Ovary (tissue), 10 donors: ENCODE measurements at places on chromosomes 4 and X. TPM values are rescaled to one million over a fixed set of nuclear protein-coding genes. Genes with fewer than 3 reads are reported as not detected.
A peak's percentile ranks its signal among the peaks of the same experiment; 100 is the strongest.

DNA sequence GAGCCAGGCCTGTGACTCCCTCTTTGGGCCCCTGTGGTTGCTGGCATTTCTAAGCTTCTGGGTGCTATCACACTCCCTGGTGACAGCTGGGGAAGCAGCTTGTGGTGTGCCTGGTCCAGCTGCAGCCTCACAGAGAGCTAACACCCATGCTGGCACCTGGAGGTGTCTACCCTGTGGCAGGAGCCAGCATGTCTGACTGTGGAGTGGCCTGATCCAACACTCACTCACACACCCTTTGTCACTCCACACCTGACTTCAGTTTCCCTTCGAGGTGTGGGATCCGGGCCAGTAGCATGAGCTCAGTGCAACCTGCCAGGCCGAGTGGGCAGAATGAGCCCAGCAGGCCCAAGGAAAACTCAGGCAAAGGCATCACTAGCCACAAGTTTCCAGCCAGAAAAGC is 67.5 kb downstream of the TECRL start:
- no peak overlapping the region for H3K27ac ChIP-seq
- no peak overlapping the region for H3K4me3 ChIP-seq
- H3K4me1 ChIP-seq, result no peaks in the 10 kb centered on the region
- DNase-seq, result no peak

GRCh38 chrX:120244735-120245498 is 5.7 kb upstream of the ZBTB33 start:
- H3K4me3 ChIP-seq, result peak overlapping the region; percentile 54
- H3K27me3 ChIP-seq, result peaks cover 3% of the 10 kb centered on the region
- no peaks in the 10 kb centered on the region for H3K4me1 ChIP-seq
- peak overlapping the region; percentile 79 for H3K27ac ChIP-seq
- no peaks in the 10 kb centered on the region for H3K36me3 ChIP-seq

GRCh38 chr4:1685235-1686150 is 1.4 kb upstream of the FAM53A start:
- no peak overlapping the region for H3K4me3 ChIP-seq
- H3K27me3 ChIP-seq, result no peaks in the 10 kb centered on the region
- peaks cover 4% of the 10 kb centered on the region for H3K4me1 ChIP-seq
- H3K36me3 ChIP-seq, result no peaks in the 10 kb centered on the region
- peak; percentile 39 for DNase-seq
- peak overlapping the region; percentile 78 for H3K27ac ChIP-seq

- no peak overlapping the region for H3K27ac ChIP-seq
- H3K4me3 ChIP-seq, result no peak overlapping the region
- no peaks in the 10 kb centered on the region for H3K27me3 ChIP-seq
- no peaks in the 10 kb centered on the region for H3K4me1 ChIP-seq
- no peaks in the 10 kb centered on the region for H3K36me3 ChIP-seq
These were observed 59.6 kb downstream of the STK32B start for GRCh38 chr4:5110901-5111300.

DNA sequence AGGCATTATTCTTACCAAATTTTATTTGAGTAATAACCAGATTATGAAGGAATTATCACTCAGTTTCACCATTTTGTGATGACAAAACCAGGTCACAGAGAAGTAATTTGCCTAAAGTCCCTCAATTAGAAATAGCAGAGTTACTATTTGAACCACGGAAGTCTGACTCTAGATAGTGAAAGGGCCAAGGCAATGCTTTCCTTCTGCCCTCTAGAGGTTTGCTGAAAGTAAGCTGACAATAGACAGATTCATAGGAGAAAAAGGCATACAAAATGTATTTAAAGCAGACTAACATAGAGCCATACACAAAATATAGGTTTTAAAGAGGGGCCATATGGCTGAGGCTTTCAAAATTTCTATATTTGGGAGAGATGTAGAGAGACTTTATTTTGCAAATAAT is 43.1 kb downstream of the CXXC4 start:
- H3K4me1 ChIP-seq, result no peaks in the 10 kb centered on the region
- H3K27ac ChIP-seq, result no peak overlapping the region
- no peak for DNase-seq
- no peaks in the 10 kb centered on the region for H3K27me3 ChIP-seq

DNA sequence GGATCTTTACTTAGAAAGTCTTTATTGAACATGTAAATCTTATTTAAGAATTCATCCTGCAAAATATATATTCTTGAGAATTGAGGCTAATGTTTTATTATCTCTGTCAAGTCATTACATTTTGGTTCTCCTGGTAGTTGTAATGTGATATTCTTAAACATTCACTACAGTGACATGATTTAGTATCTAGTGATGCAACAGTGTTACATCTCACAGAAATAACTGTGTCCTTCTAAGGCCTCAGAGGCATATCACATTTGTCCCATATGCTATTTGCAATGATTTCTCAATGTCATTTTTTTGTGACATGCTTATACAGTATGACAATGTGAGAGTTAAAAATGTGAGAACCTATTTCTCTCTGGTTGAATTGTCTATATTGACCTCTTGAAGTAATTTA is 34.1 kb downstream of the PRRG1 start:
- H3K27ac ChIP-seq, result no peak overlapping the region
- no peaks in the 10 kb centered on the region for H3K4me1 ChIP-seq
- no peaks in the 10 kb centered on the region for H3K36me3 ChIP-seq
- no peak overlapping the region for H3K4me3 ChIP-seq

DNA sequence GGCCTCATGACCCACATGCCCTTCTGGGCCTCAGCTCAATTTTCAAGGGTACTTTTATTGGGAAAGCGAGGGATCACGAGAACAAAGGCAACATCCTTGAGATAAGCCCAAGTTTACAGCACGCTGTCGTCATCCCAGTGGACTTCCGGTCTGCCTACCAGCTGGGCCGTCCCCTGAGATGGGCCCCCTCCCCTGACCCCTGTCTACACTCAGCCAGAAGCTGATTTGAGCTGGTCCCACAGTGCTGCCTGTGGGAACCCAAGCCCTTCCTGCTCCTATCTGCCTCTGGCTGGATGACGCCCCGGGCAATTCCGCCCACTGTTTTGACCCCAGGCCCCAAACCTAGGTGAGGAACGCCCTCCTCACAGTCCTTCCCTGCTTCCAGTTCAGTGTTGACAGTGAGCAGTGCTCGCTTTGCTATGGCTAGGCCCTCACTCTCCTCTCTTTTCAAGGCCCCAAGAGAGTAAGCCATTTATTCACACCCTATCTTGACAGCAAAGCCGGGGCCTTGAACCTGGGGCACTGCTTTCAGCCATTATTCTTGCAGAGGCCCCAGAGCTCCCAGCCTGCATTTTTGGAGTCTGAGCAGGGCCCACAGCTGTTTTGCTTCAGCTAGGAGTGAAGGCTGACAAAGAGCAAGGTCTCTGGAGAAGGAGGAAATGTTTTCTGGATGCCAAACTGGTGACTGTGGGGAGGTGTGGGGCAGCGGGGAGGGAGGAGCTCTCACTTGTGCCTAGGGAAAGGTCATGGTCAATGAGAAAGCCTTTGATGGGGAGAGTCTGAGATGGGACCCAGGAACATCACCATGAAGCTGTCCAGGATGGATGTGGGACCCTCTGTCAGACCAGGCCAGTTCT is 164.6 kb upstream of the BCOR start:
- no peaks in the 10 kb centered on the region for H3K27me3 ChIP-seq
- peak; percentile 82 for DNase-seq
- H3K27ac ChIP-seq, result no peak overlapping the region

GRCh38 chr4:68951806-68952585 is 392 bp upstream of the UGT2A3 start:
- H3K4me3 ChIP-seq, result no peak overlapping the region
- H3K27me3 ChIP-seq, result no peaks in the 10 kb centered on the region
- H3K4me1 ChIP-seq, result no peaks in the 10 kb centered on the region
- no peak overlapping the region for H3K27ac ChIP-seq
- no peak for DNase-seq

GRCh38 chrX:133369065-133369464 is 46.2 kb downstream of the GPC4 start:
- H3K27me3 ChIP-seq, result no peaks in the 10 kb centered on the region
- DNase-seq, result no peak
- no peaks in the 10 kb centered on the region for H3K36me3 ChIP-seq
- no peak overlapping the region for H3K27ac ChIP-seq

- H3K36me3 ChIP-seq, result no peaks in the 10 kb centered on the region
- H3K27ac ChIP-seq, result peak overlapping the region; percentile 94
- peaks cover 3% of the 10 kb centered on the region for H3K4me1 ChIP-seq
- no peak for DNase-seq
- peak overlapping the region; percentile 70 for H3K4me3 ChIP-seq
- no peaks in the 10 kb centered on the region for H3K27me3 ChIP-seq
These were observed 2.7 kb downstream of the HAND2 start for GRCh38 chr4:173527103-173527891.

The FRMD7 gene
- total RNA-seq, result 0.34 TPM

The LAGE3 gene
- total RNA-seq, result 23.6 TPM

The GRPR gene
- total RNA-seq, result not detected

The GPR173 gene
- 12.0 TPM for total RNA-seq

The ARMCX2 gene
- 68.3 TPM for total RNA-seq

The UCHL1 gene
- total RNA-seq, result 140 TPM

The PHOX2B gene
- not detected for total RNA-seq
